ENCODE measurements at places on chromosomes 7 and 10.

DNA sequence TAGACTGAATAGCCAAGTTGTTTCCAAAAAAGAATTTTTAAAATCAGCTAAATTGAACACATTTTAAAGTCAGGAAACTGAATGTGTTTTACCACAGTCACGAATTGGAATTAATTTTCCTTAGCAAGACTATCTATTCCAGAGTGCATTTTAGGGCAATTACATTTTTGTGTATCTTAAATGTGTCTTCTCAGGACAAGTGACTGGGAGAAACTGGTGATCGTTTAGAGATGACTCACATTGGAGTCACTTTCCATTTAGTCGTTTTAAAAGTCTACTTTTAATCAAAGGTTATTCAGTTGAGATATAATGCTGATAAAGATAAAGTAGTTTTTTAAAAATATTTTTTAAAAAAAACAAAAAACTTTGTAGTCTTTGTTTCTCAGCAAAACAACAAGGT is 191.7 kb upstream of the SLC26A5 start:
- H3K4me3 ChIP-seq: no peak overlapping the region
- no peak for DNase-seq
- H3K4me1 ChIP-seq: no peaks in the 10 kb centered on the region
- H3K27me3 ChIP-seq: no peaks in the 10 kb centered on the region
- H3K36me3 ChIP-seq: no peaks in the 10 kb centered on the region

- no peak for DNase-seq
- no peak overlapping the region for H3K27ac ChIP-seq
- no peak overlapping the region for H3K4me3 ChIP-seq
Measured at GRCh38 chr10:132559538-132559937, 22.0 kb downstream of the INPP5A start.

DNA sequence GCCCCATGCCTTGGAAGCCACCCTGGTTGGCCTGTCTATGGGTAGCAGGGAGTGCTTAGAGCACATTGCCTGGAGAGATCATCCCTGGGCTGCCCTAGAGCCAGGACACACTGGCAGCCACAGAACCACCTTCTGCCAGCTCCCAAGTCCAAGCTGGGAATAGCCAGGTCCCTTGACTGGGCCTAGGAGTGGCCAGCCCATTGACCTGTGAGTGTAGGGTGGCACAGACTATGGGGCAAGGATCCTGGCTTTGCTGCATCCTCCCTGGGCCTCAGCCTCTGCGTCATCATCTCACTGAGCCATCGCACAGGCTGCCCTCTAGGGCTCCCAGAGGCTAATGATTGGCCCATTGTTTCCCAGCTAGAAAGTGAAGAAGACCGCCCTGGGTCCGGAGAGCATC is 7.0 kb downstream of the AQP1 start:
- H3K36me3 ChIP-seq: no peaks in the 10 kb centered on the region
- no peak overlapping the region for H3K4me3 ChIP-seq
- H3K27me3 ChIP-seq: no peaks in the 10 kb centered on the region
- no peak for DNase-seq

DNA sequence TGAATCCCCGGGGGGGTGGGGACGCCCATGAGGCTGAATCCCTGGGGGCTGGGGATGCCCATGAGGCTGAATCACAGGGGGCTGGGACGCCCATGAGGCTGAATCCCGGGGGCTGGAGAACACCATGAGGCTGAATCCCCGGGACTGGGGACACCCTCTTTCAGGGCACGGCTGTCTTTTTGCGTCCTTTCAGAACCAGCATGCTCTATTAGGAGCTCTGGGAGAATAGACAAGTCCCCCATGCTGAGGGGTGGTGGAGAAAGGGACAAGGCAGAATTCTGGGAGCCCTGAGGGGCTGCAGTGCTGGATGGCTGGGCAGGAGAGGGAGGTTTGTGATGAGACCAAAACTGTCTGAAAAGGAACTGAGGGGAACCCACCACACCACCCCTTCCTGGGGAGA is 257.3 kb upstream of the TCERG1L start:
- no peaks in the 10 kb centered on the region for H3K27me3 ChIP-seq
- no peaks in the 10 kb centered on the region for H3K4me1 ChIP-seq
- H3K36me3 ChIP-seq: no peaks in the 10 kb centered on the region
- no peak overlapping the region for H3K27ac ChIP-seq
- H3K4me3 ChIP-seq: no peak overlapping the region

- H3K27ac ChIP-seq: no peak overlapping the region
- H3K4me1 ChIP-seq: no peaks in the 10 kb centered on the region
- no peaks in the 10 kb centered on the region for H3K36me3 ChIP-seq
- H3K4me3 ChIP-seq: no peak overlapping the region
- no peaks in the 10 kb centered on the region for H3K27me3 ChIP-seq
- no peak for DNase-seq
Measured at GRCh38 chr10:44180321-44181168, 204.4 kb downstream of the CXCL12 start.

GRCh38 chr7:137656227-137656849 is 190.4 kb downstream of the DGKI start:
- no peak overlapping the region for H3K4me3 ChIP-seq
- H3K36me3 ChIP-seq: no peaks in the 10 kb centered on the region
- H3K4me1 ChIP-seq: peaks cover 13% of the 10 kb centered on the region
- no peak overlapping the region for H3K27ac ChIP-seq

- H3K36me3 ChIP-seq: no peaks in the 10 kb centered on the region
- H3K4me1 ChIP-seq: no peaks in the 10 kb centered on the region
- no peak overlapping the region for H3K4me3 ChIP-seq
- H3K27ac ChIP-seq: no peak overlapping the region
Measured at GRCh38 chr10:69439813-69440506, 11.3 kb upstream of the TSPAN15 start.

DNA sequence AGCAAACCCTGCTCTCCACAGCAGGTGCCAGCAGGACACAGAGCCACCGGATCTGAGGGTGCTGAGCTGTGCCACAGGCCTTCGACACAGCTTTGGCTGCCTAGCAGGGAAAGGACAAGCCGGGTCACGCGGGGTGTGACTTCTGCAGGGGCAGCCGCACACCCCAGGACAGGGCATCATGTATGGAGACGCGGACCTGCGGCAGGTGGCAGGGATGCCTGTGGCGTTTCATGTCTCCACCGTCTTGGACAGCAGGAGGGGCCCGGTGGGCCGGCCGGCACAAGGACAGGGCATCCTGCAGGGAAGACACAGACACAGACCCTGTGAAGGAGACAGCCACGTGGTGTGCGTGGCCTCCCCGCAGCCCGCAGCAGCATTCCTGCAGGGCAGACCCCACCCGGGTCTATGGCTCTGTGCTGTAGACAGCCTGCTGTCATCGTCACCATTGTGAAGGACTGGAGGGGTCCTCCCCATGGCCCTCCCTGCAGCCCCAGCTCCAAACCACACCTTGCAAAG is 109.2 kb downstream of the PDGFA start:
- no peak for DNase-seq
- H3K27ac ChIP-seq: no peak overlapping the region
- H3K4me1 ChIP-seq: peaks cover 3% of the 10 kb centered on the region
- H3K36me3 ChIP-seq: no peaks in the 10 kb centered on the region

- H3K27me3 ChIP-seq: no peaks in the 10 kb centered on the region
- DNase-seq: no peak
- no peak overlapping the region for H3K27ac ChIP-seq
- H3K36me3 ChIP-seq: no peaks in the 10 kb centered on the region
Measured at GRCh38 chr7:16084370-16084769, 337.0 kb downstream of the CRPPA start.

GRCh38 chr10:127082651-127083050 is 113.7 kb downstream of the INSYN2A start:
- H3K36me3 ChIP-seq: no peaks in the 10 kb centered on the region
- H3K4me1 ChIP-seq: no peaks in the 10 kb centered on the region
- no peak overlapping the region for H3K4me3 ChIP-seq
- H3K27ac ChIP-seq: no peak overlapping the region
- no peak for DNase-seq

DNA sequence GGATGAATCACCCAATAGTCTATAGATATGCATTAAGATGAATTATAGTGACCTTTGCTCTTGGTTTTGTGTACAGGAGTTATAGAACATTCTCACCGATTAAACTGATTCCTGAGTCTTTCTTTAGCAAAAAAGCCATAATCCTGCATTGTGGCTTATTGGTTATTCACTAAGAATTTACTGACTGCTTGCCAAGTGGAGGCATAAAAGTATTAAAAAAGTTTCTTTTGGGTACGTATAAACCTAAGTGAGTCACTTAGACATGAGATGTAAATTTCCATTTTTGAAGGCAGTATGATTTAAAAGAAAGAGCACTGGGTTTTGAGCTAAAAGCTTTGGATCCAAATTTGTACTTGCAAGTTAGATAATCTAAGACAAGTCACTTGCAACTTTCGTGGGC is 100.7 kb downstream of the CDK6 start:
- no peaks in the 10 kb centered on the region for H3K36me3 ChIP-seq
- H3K27ac ChIP-seq: no peak overlapping the region
- no peak overlapping the region for H3K4me3 ChIP-seq
- no peaks in the 10 kb centered on the region for H3K27me3 ChIP-seq
- DNase-seq: no peak
- H3K4me1 ChIP-seq: no peaks in the 10 kb centered on the region

DNA sequence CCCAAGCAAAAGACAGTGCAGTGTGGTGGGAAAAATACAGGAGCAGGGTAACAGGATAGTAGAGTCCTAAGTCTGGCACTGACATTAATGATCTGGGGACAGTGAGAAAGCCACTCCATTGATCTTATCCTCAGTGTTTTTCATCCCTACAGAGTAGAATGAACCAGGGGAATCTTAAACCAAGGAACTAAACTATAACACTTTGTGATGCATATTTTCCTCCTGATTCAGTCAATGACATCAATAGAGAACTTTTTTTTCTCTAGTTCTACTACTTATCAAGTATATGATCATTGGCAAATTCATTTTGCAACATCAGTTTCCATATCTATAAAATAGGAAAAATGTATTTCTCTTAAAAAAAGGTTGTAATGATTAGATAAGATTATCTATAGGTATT is 151.1 kb downstream of the TMEM26 start:
- H3K4me1 ChIP-seq: no peaks in the 10 kb centered on the region
- H3K36me3 ChIP-seq: no peaks in the 10 kb centered on the region
- no peaks in the 10 kb centered on the region for H3K27me3 ChIP-seq
- no peak overlapping the region for H3K27ac ChIP-seq

GRCh38 chr10:98642281-98642680 is 195.5 kb upstream of the HPS1 start:
- H3K4me1 ChIP-seq: no peaks in the 10 kb centered on the region
- H3K27me3 ChIP-seq: no peaks in the 10 kb centered on the region
- H3K36me3 ChIP-seq: no peaks in the 10 kb centered on the region
- no peak for DNase-seq
- no peak overlapping the region for H3K4me3 ChIP-seq

GRCh38 chr10:14584661-14585060 is 190.0 kb downstream of the FAM107B start:
- DNase-seq: no peak
- no peaks in the 10 kb centered on the region for H3K36me3 ChIP-seq

DNA sequence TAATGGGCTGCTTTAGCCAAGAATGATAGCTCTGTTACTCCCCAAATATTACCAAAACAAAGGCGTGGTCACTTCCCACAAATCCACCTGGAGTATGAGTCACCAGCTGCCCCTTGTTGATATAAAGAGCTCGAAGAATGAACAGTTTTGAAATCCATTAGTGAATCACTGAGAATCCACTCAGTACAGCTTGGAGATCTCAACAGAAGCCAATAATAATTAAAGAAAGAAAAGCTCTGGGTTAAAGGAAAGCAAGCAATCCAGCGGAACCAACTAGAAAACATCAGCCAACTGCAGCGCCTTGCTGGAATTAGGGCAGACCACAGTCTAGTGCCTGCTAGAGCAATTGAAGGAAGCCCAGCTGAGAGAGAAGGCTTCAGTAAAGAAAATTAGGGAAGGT is 576.0 kb upstream of the C7orf33 start:
- no peak overlapping the region for H3K4me3 ChIP-seq
- peaks cover 7% of the 10 kb centered on the region for H3K4me1 ChIP-seq
- H3K27me3 ChIP-seq: peaks cover 10% of the 10 kb centered on the region
- no peaks in the 10 kb centered on the region for H3K36me3 ChIP-seq
- no peak overlapping the region for H3K27ac ChIP-seq
- DNase-seq: no peak

GRCh38 chr7:14403587-14403986 is 414.1 kb upstream of the ETV1 start:
- no peaks in the 10 kb centered on the region for H3K36me3 ChIP-seq
- no peak overlapping the region for H3K4me3 ChIP-seq
- H3K4me1 ChIP-seq: no peaks in the 10 kb centered on the region
- no peak for DNase-seq
- no peak overlapping the region for H3K27ac ChIP-seq

DNA sequence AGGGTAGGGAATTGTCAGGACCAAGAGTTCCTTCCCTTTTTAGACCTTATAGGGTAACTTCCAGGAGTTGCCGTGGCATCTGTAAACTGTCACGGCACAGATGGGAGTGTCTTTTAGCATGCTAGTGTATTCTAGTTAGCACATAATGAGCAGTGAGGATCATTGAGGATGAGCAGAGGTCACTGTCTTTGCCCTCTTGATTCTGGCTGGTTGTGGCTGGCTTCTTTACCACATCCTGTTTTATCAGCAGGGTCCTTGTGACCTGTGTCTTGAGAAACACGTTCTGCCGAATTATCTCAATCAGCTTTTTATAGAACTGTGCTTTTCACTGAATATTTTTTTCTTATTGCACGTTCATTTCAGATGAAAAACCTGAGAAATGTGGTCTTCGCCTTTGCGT is 41.5 kb downstream of the MINPP1 start:
- no peaks in the 10 kb centered on the region for H3K27me3 ChIP-seq
- no peak overlapping the region for H3K27ac ChIP-seq
- H3K36me3 ChIP-seq: peaks cover 32% of the 10 kb centered on the region
- no peak for DNase-seq

DNA sequence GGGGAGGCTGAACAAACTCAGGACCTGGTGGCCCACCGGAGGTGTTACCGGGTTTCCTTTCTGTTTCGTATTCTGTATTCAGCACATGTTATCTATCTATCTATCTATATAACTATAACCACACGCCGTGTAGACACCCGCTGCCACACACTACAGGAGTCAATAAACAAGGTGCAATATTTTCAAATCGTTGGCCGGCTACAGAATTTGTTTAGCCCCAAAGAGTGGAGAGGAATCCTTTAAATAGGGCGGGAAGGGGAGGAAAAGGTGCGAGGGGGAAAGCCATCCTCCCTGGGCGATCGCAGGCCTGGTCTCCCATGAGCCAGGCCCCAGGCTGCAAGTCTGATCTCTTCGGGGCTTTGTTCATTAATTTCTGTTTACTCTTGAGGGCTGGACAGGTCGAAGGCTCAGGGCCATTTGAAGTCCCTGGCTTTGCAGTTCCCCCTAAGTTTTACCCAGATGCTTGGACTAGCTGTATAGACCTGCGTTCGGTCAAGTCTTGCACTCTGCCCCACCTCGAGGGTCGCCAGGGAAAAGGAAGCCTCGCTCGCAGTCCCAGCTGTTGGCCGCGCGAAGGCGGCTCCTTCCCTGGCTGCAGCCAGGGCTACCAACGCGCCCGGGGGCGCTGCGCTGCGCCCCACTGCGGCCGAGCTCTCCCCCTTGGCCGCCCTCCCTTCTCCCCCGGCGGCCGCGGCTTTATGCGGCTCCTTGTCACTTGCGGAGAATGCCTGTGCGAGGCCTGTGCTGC is 3.8 kb downstream of the NKX2-3 start:
- peak; percentile 82 for DNase-seq
- H3K27ac ChIP-seq: no peak overlapping the region
- peaks cover 100% of the 10 kb centered on the region for H3K27me3 ChIP-seq
- no peaks in the 10 kb centered on the region for H3K36me3 ChIP-seq
- no peak overlapping the region for H3K4me3 ChIP-seq
- H3K4me1 ChIP-seq: peaks cover 34% of the 10 kb centered on the region

Measured in H1 (cell line).